Glomerular endothelial cell (primary cell): ENCODE measurements at places on chromosomes 16 and 17.

- DNase-seq: no peak
These were observed 52.0 kb upstream of the IRX6 start for GRCh38 chr16:55271945-55272513.

- no peak for DNase-seq
These were observed 17.0 kb downstream of the SLC38A10 start for GRCh38 chr17:81277946-81278693.

- DNase-seq: no peak
These were observed 148.0 kb upstream of the FOXF1 start for GRCh38 chr16:86362155-86362849.

DNA sequence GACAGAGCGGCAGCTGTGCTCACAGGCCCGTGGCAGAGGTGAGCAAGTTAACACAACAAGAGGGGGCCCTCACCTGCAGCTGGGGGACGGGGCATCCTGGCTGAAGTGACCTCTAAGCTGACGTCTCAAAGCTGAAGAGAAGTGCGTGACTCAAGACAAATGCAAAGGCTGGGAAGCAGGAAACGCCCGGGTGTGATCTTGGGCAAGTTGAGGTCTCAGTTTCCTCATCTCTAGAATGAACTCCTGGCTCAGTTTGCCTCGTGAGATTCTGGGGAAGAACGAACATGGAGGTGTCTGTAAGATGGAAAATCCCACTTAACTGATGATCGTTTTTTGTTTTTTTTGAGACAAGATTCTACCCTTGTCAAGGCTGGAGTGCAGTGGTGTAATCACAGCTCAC is 40.1 kb upstream of the C1QL1 start:
- DNase-seq: no peak

- no peak for DNase-seq
These were observed 299.9 kb downstream of the SOX9 start for GRCh38 chr17:72420775-72421127.
